ENCODE measurements at places on chromosomes 12 and 14.

GRCh38 chr14:98144964-98145363, 1127.0 kb downstream of the BCL11B start:
- no peak for DNase-seq

DNA sequence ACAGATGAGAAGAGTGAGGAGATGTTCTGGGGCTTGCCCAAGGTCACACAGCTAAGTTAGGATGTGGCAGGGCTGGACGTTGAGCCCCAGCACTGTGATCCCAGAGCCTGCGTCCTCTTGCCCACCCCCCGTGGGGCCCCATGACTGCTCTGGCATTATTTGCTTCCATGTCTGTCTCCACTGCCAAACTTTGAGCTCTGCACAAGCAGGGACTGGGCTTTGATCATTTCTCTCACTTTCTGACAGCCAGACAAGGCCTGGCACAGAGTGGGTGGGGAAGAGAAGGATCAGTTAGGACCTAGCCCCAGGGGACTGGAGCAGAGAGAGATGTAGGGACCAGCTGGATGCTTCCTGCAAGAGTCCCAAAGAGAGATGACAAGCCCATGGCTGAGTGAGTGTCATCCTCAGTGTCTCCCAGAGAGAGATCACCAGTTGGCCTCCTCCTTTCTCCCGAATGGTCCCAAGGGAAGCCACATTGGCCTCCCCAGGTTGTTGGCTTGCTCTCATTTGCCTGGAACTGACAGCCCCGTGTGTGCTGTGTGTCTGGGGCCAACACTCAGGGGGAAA, 126.7 kb upstream of the PWP1 start:
- DNase-seq = no peak

GRCh38 chr12:105330931-105331804, 677 bp downstream of the C12orf75 start:
- DNase-seq = peak; percentile 25

- DNase-seq = no peak
These were observed 201.0 kb upstream of the GZMB start for GRCh38 chr14:24834956-24835355.

DNA sequence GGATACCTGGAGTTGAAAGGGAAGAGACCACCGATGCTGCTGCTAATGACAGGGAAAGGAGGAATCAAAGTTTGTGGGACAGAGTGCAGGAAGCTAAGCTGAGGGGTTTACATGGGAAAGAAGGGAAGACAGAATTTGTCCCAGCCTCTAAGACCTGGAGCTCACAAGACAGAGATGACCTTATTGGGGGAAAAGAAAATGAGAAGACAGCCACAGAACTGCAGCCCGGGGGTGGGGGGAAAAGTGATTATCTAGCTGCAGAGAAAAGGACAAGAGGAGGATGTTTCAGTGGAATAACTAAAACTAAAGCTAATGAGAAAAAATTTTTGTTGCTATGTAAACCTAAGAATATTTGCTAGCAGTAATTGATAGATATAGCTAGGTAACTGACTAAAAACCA, 30.7 kb downstream of the NDUFA12 start:
- DNase-seq = no peak

DNA sequence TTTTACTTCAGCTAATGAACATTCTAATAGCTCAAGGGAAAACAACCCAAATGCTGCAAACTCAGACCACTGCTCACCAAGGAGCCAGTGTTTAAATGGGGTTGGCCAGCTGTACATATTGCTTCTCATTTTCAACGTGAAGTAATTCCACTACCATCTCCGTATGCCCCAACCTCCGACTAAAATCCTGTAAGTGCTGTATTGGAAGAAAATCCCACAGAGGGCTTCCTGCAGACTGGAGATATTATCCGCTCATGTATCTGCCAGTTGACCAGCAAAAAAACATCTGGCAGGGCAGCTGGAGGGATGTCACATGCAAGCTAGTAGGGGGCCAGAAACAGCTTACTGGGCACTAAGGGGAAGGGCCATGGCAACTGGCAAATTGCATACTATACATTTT, 485.0 kb downstream of the SNAPC1 start:
- DNase-seq = no peak

GRCh38 chr12:77728018-77728417, 102.7 kb upstream of the NAV3 start:
- DNase-seq = no peak

DNA sequence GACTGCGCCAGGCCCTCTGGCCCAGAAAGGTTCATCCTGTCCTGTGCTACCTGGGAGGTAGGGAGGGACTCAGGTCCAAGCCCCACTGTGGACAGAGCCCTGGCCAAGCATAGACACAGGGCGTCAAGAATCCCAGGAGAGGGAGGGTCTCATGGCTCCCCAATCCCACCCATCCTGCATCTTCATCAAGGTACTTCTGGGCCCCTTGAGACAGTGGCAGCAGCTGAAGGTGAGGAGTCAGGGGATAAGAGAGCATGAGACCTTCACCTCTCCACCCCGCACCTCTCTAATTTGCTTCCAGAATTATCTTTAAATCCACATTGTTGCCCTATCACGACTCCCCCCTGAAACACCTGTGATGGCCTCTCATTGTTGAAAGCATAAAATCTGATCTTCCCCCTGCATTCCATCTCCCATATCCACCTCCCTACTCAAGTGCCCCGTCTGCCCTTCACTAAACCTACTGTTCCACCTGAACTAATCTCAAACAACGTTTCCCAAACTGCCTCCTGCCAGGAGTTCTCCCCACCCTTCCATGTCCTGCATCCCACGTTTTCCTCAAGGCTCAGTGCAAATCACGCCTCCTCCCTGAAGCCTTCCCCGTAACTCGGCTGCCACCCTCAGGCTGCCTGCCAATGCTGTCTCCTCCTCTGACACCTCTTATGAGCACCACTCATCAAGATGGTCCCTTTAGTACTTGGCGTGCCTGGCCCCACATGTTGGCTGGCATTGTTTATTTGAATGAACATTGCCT, 27.1 kb downstream of the KRT18 start:
- peak; percentile 12 for DNase-seq

- DNase-seq = no peak
These were observed 222.6 kb downstream of the ADAMTS20 start for GRCh38 chr12:43329375-43329774.

GRCh38 chr14:81275305-81276072, 54.7 kb upstream of the GTF2A1 start:
- DNase-seq = no peak

- no peak for DNase-seq
These were observed 122.2 kb downstream of the PIWIL1 start for GRCh38 chr12:130459916-130460315.

- DNase-seq = no peak
These were observed 2.9 kb upstream of the BDKRB1 start for GRCh38 chr14:96252999-96253539.

DNA sequence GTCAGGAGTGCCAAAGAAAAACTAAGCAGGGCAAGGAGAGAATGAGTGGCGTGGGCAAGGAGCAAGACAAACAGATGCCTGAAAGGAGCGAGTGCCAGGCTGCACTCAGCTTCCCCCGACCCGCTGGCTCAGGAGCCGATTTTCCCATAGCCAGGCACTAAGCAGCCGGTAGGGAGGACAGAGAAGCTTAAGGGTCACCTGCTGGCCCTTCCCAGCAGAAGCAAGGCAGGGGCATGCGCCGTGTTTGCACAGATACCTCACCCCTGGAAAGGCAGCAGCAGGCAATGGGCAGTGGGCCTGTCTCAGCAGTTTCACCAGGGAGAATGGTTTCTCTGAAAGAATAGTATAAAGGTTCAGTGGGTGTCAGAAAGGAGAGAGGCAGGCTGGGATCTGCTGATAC, 104.9 kb upstream of the FKBP4 start:
- no peak for DNase-seq

DNA sequence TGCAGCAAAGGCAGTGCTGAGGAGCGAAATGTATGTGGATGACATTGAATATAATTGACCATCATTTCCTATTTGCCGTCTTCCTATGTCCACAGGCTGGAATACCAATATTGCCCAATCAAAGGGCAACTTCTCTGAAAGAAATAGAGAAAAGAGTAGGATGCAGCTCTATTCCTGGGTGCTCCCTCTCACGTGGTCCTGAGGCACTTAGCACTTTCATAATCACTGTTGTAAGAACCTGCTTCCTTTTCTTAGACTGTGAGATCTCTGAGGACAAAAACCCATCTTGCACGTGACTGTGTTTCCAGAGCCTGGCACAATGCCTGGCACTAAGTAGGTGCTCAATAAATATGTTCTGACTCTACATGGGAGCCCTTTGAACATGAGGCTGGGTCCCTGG, 122.7 kb upstream of the CPM start:
- DNase-seq = no peak

GRCh38 chr12:49043856-49044258, 16.7 kb downstream of the KMT2D start:
- peak; percentile 58 for DNase-seq

- DNase-seq = no peak
These were observed 127.3 kb upstream of the SLC38A2 start for GRCh38 chr12:46499901-46500300.

GRCh38 chr12:68368327-68368726, 36.2 kb upstream of the MDM1 start:
- no peak for DNase-seq

- DNase-seq = peak; percentile 74
These were observed 49.1 kb upstream of the RNU6-8 start for GRCh38 chr14:32252030-32252670.

DNA sequence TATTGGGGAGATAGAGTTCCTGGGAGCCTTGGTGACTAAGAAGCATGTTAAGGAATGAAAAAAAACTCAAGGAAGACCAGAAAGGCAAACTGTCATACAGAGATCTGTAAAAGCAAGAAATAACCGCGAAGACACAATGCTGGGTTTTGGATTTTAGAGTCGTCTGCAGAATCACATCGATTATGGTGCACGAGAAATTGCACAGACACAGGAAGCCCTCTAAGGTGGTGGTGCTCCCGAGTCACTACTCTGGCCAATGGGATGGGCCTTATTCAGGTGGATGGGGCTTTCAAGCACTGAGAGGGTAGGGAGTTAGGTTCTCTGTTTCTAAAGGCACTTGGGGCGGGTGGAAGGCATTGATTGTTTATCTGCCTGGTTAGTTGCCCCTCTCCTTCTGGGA, 10.3 kb upstream of the FLVCR2 start:
- no peak for DNase-seq

DNA sequence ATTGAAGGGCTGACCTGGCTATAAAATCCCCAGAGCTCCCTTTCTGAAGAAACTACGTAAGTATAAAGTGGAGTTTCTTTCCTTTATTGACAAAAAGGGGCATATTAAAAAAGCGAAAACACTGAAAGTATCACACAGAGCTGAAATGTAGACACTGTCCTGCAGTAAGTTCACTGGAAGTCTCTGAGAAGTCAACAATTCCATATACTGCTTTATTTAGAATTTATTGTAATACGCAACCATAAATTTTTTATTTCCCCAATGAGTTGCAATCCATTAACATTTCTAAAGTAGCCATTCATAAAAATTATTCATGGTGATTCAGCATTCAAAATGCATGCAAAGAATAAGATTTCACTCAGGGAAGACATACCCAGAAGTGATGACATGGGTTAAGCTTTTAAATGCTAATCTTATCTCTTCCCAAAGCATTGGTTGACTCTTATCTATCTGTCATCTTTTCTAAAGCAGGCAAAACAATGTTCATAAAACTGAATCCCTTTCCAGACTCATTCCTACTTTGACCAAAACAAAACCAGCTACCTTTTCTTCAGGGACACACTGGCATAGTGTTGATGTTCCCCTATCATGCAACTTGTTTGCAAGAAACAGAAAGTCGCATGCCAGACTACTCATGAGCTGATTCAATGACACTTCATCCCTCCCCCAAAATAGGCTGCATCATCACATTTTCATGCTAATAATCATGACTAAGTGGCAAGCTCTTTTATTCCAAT, 17.3 kb downstream of the KITLG start:
- DNase-seq = no peak

GRCh38 chr12:123671876-123672275, 963 bp downstream of the TCTN2 start:
- DNase-seq = no peak

DNA sequence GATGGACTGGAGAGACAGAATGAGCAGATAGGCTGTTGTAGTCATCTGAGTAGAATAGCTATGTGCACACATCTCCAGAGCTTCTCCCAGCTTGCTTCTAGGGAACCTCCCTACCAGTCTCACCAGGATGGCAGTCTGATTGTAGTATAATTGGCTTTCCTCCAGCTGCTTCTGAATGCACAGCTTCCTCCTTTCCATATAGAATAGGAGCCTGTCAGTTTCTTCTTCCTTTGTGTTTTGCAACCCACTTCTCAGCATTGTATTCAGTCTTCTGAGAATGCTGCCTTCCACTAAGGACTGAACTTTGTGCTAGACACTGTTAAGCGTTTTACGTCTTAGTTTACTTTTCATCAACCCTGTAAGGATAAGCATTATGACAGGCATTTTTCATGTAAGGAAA, 2.2 kb upstream of the CSAD start:
- no peak for DNase-seq

- no peak for DNase-seq
These were observed 49.7 kb downstream of the TNFAIP2 start for GRCh38 chr14:103172921-103173320.

DNA sequence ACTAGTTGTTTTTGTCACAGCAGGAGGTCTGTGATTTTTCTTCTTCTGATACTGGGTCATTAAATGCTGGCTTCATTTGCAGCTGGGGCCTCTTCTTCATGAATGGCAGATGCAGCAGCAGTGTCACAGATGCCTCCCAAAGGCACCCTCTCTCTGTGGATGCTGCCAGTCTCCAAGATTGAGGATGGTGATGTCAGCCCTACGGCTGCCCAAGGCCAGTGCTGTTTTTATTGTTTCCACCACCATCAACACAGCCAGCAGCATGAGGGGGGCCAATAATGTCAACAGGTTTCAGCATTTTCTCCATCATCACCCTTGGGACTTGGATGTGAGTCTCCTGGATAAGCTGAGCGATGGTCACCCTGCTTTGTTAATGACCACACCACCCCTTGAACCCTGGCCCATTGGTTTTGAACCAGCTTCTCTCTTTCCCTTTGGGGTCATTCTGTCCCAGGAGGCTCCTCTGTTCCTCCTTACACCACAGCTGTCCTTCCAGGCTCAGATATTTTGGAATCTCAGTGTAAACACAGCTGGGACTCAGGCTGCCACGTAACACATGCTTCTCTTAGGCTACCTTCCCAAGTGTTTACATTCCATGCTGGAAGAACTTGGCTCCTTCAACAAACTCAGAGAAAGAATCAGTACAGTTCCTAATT, 151.7 kb upstream of the DDHD1 start:
- no peak for DNase-seq

DNA sequence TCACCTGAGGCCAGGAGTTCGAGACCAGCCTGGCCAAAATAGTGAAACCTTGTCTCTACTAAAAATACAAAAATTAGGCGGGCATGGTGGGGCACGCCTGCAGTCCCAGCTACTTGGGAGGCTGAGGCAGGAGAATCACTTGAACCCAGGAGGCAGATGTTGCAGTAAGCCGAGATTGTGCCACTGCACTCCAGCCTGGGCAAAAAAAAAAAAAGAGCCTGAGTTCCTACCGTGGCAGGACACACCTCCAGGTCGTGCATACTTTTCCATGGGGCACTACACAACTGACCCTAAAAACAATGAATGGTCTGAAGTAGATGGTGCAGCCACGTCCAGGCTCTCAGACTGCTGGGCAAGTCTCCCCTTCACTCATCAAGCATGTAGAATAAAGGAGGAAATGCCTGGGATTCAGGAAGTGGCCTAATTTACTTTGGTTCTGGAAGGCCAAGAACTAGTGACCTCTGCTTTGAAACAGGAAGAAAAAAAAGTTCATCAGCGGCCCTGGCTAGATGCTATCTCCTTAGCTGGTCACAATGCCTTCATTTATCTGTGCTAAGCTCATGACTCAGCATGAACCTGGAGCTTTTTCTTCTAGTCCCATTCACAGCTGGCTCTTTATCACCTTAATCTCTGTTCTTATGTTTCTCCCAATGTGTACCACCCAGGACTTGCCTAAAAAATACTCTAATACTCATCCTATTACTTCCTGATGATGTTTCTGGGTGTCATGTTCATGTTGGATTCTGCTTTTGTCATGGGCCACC, 55.8 kb upstream of the OR6J1 start:
- DNase-seq = no peak
